ENCODE measurements at places on chromosomes 5 and 9.
A peak's percentile ranks its signal among the peaks of the same experiment; 100 is the strongest.

GRCh38 chr5:175798626-175799025, 72.8 kb upstream of the CPLX2 start:
- no peak for DNase-seq

DNA sequence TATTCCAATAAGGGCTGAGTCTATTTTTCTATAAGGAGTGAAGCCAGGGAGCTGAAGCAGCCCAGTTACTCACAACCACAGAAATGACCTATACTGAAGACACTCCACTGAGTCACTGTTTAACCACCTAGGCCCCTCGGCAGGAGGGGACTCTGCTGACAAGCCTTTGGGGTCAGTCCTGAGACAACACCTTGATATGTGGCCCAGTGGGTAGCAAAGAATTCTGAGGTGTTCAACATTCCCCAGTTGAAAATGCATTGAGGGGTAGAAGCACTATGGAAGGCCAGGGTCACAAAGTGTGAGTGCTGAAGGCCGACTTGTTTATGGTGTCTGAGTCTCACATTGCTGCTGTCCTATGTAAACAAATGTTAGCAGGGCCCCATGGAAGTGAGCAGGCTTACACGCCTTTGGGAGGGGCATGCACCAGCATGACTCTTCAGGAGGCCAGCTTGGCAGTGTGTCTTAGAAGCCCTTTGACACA, 112.6 kb upstream of the NFIL3 start:
- DNase-seq: no peak

- DNase-seq: no peak
Measured at GRCh38 chr5:74095871-74096270, 469.9 kb downstream of the ARHGEF28 start.

DNA sequence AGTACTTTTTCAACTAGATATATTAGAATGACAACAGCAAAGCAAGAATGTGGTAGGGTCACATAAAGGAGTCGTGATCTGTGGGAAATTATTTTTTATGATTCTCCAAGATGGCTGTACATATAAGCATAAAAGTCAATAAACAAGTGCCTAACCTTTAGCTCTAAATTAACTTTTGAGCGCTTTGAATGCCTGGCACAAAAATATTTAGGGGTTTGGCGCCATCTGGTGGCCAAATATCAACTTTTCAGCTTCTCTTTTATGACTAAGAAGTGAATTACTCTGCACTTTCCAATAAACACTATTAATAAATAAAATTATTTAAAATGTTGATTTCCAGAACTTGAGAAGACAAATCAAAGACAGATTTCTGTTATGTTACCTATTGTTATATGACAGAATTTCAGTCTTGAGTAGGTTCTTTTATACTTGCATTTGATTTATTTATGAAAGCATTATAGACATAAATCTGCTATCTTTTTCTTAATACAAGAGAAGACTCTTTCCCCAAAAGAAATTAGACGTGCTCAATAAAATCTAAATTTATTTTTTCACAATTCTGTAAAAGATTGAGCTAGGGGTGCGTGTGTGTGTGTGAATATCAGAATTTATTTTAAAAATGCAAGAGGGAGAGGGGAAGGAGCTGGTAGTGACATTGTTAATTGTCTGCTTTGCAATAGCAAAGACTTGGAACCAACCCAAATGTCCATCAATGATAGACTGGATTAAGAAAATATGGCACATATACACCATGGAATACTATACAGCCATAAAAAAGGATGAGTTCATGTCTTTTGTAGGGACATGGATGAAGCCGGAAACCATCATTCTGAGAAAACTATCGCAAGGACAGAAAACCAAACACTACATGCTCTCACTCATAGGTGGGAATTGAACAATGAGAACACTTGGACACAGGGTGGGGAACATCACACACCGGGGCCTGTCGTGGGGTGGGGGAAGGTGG, 36.7 kb upstream of the ARRDC3 start:
- peak; percentile 70 for DNase-seq

DNA sequence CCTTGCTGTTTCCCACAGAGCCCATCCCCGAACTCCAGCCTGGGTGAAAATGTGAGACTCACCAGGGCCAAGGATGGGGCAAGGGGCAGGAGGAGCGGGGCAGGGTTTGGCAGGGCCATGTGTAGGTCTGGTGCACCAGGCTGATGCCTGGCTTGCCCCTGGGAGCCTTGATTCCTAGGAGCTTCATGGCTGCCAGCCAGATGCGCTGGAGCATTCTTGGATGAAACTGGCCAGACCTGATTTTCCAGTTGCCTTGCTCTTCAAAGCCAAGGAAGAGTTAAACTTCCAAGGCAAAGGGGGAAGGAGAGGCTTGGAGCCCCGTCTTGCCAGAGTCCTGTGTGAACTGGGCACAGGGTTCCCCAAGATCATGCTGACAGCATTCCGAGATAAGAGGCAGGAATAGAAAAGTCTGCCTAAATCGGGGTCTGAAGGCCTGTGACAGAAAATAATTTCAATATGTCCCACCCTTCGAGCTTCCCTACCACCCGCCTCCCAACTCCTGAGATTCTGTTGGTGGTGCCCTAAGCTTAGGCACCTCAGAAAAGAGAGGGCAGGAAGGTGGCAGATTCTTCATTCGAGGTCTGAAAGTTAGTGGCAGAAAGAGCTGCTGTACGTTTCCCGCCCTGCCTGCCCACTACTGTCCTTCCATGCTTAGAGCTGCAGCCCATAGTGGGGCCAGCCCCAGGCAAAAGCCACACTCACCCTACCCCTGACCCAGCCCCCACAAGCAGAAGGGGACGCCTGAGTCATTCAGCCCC, 20.4 kb downstream of the FAT2 start:
- DNase-seq: peak; percentile 61

- DNase-seq: no peak
Measured at GRCh38 chr9:14393418-14393817, 79.5 kb upstream of the NFIB start.

DNA sequence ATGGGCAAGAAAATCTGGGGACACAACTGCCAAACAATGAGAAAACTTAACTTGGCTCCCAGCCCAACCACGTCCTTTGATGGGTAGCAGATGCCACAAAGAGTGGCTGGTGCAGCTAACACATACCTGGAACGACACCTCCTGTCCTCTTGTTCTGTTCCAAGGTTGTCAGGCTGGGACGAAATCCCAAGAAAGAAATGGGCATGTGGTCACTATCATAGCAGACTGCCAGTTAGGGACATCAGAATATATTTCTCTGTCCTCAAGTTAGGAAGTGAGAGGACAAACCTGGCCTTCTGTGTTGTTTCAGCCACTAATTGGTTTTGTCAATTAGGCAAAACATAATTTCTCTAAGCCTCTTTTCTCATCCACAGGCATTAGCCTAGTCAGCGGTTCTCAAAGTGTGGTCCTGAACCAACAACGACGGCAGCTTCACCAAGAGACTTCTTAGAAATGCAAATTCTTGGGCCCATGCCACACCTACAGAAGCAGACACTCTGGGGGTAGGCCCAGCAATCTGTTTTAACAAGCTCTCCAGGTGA, 63.4 kb downstream of the RAPGEF1 start:
- DNase-seq: no peak

DNA sequence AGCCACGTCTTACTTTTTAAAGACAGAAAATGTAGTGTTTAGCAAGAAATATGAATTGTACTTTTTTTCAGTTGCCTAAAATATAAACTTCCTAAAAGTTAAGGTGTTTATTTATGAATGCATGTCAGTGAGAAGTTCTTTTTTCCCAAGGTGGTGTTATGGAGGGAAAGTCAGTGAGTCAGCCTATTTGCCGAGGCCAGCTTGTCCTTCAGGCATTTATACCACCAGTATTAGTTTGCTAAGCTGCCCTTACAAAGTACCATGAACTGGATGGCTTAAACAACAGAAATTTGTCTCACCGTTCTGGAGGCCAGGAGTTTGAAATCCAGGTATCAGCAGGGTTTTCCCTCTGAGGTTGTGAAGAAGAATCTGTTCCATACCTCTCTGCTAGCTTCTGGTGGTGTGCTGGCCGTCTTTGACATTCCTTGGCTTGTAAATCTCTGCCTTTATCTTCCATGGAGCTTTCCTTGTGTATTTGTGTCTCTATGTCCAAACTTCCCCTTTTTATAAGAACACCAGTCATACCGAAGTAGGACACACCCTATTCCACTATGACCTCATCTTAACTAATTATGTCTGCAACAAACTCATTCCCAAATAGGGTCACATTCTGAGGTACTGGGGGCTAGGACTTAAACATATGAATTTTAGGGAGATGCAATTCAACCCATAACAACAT, 38.4 kb downstream of the PRKACG start:
- DNase-seq: no peak

DNA sequence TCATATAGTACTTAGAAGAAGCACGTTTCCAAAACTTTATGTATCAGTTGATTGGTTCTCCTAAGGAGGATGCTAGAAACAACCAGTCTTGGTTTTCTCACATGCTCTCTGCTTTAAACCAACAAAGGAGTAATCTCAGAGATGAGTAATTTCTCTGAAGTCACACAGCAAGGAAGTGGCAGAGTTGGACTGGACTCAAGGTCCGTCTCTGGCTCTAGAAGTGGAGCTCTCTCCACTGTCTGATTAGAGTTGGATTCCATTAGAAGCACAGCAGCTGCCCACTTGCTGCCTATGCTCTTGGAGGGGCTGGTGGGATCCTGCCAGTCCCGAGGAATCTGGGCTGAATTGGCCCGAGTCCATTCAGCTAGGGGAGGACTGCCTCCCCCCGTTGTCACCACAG, 21.0 kb downstream of the RALGPS1 start:
- no peak for DNase-seq

DNA sequence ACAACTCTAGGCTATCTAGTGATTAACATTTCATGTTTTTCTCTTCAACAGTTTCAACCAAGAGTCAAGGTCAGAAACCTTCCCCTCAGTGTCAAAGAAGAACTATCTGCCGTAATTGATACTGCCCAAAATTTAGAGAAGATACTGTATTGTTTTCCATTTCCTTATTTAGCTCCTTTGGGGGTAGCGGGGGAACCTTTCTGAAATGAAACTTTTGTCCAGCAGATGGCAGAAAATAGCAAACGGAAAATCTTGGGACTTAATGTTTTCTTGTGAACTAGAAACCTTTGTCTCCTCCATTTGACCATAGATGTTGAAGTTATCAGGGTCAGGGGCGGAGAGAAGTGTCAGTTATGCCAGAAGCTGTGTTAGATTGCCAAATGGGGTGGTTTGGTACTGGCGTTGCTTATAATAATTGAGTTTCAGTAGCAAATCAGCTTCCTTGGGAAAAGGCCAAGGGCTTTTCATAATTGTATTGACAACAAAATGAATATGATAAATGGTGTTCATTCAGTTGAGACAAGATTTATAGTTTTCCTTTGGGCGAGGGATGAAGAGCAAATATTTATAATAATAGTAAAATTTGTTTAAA, 101.7 kb upstream of the TLX3 start:
- DNase-seq: no peak

DNA sequence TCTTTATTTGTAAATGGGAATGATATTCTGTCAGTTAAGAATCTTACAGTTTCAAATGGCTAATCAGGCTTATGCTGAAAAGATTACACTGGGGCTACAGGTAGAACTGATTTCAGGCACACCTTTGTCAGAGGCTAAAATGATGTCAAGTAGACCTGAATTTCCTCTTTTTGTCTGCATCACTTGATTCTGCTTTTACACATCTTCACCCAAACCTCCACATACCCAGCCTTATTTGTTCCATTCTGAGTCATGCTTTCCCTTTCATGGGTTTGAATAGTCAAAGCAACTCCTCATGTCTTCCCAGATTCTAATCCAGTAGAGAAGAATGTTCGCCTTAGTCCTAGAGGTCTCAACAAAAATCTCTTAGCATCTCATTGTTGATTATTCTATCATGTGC, 156.4 kb downstream of the CWC27 start:
- DNase-seq: no peak

- no peak for DNase-seq
Measured at GRCh38 chr5:120901199-120901598, 437.1 kb downstream of the PRR16 start.

DNA sequence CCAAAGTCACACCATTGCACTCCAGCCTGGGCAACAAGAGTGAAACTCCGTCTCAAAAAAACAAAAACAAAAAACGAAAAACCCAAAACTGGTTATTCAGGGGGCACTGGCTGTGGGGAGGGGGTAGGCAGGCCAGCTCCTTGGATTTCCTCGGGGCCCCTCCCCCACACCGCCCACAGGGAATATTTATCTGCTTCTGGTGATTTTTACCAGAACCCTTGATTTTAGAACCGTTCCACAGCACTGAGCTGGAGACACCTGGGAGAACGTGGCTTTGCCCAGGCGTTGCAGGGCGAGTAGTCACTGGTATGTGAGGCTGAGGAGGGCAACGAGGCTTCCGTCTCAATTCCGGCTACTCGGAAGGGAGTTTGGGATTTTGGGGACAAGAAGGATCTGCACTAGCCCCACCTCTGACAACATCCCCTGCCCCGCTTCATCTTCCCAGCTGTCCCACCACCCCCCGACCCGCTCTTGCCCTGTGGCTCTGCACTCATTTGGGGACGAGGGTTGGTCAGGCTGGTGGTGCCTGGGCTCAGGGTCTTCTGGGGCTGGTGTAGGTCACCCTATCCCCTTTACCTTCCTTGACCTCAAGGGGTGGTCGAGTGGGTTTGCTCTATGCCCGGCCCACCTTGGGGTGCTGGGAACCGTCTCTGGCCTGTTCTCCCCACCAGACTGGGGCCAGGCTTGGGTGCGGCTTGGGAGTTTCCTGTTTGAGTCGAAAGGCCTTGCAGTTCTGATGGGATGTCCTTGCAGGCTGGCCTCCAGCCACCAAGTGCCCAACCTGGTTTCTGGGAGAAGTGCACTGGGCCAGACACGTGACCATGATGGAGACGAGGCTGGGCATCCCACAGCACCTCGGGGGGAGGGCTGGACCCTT, 3.5 kb downstream of the AHRR start:
- DNase-seq: no peak

DNA sequence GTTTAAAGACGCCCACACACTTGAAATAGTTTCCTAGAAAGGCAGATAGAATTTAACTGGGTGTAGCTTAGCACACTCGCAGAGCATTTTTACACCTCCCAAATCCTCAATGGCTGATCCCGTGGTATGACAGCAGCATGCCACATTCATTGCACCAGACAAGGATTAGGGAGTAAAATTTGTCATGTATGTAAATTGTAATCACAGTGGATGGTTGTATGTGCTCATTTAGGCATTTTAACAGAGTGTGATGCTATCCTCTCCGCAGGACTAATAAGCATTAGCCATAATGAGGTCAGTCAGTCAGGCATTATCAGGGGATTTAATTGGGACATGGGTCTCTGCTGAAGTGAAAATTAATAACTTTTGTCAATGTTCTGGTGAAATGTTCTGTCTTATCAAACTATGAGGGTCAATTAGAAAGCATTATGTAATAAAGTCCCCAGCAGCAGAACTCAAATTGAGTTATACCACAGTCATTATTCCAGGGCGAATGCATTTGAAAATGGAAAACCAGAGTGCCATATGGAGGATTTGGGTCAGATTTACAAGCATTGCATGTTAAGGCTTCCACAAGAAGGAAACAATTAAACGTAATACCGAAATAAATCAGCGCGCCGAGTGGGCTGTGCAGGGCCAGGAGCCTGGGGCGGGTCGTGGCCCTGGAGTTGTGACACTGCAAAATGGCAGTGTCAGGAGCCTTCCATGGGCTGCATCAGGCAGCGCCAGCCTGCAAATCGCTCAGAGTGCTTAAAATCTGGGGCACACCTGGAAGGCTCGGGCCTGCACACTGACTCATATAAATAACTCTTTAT, 602.2 kb downstream of the BNC2 start:
- no peak for DNase-seq

- DNase-seq: no peak
Measured at GRCh38 chr9:131885144-131885609, 145.3 kb upstream of the RAPGEF1 start.

Measured in ureter (tissue), 1 donor.